ENCODE measurements at places on chromosomes 12 and 14. TPM values are rescaled to one million over a fixed set of nuclear protein-coding genes. Genes with fewer than 3 reads are reported as not detected.

DNA sequence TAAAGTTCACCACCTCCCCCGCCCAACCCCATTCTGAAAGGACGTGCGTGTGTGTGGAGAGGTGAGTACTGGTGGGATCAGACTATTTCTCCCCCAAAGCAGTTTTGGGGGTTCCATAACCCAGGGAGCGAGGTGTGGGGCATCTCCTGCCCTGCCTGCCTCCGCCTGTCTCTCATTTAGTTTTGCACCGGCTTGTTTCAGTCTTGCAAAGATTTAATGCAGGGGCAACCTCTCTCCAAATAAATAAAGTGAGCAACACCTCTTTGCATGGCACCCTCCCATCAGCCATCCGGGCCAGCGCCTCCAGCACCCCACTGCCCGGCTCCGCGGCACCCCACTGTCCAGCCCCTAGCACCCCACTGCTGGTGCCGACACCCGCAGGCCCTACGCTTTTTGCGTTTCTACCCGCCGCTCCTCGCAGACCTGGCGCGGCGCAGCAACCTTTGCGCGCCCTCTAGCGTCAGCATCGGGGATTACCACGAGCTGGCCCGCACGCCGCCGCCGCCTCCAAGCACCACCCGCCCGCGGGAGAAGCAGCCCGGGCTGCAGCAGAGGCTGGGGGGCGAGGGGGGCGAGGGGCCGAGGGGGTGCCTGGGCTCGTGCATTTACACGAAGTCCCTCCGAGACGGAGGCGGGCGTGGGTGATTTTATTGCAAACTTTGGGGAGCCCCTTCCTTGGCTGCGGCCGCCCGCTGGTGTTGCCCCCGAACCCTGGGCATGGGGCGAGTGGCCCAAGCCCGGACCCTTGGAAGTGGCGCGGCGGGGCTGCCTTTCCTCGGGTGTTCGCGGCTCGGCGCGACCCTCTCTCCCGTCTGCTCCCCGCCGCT lies 55.8 kb upstream of the VRK1 start:
- peak; percentile 61 for DNase-seq

- DNase-seq: no peak
Measured at GRCh38 chr12:63804746-63805145, 25.0 kb downstream of the RXYLT1 start.

DNA sequence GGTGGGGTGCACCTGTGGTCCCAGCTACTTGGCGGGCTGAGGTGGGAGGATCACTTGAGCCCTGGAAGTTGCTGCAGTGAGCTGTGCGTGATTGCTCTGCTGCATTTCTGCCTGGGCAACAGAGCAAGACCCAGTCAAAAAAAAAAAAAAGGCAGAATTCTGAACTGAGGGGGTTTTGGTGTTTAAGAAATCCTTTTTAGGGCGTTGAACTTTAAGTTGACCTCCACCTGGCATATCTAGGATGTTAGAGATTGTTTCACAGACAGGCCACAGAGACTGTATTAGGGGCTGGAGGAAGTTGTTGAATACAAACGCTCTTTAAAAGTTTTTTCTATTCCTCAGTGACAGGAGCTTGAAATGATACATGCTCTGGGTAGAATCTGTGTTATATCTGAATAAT lies 60.5 kb downstream of the FBXW8 start:
- no peak for DNase-seq

GRCh38 chr14:67373347-67373746 lies 13.2 kb downstream of the EIF2S1 start:
- no peak for DNase-seq

DNA sequence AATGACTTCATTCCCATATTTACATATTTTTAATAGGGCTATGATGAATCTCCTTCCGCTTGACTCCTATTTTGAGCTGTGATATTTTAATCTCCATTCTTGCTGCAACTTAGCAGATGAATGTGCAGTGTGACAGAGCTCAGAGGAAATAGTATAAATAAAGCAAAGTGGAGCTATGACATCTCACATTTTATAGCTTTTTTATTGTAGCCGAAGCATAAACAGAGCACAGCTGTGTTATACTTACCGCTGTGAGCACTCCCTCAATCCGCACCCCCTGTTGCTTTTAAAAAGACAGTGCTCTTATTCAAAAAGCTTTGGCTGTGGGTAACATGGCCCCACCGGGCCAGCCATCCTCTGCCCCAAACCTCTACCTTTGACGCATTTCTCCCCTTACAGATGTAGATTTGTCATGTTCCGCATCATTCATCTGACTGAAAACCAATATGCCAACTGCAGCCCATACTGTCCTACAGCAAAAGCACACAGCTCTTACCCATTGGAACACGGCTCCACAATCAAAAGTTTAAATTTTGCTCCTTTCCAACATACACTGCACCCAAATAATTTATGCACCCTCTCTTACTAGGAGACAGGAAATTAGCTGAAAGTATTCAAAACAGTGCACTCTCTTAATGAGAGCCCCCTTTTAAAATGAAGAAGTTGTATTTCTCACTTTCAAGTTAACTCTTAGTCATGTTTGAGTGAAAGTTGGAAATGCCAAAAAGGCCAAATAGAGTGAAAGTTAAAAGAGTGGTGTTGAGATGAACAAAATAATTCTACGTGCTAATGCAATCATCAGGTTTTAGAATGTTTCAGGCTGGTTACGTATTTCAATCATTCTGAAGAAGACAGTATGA lies 429.3 kb upstream of the SOX5 start:
- no peak for DNase-seq

GRCh38 chr14:97109234-97109633 lies 312.1 kb downstream of the VRK1 start:
- DNase-seq: no peak

GRCh38 chr14:102154821-102155549 lies 15.3 kb downstream of the WDR20 start:
- no peak for DNase-seq

- no peak for DNase-seq
Measured at GRCh38 chr14:79442786-79443185, 768.5 kb downstream of the DIO2 start.

GRCh38 chr14:37098132-37098531 lies 74.3 kb downstream of the SLC25A21 start:
- no peak for DNase-seq

DNA sequence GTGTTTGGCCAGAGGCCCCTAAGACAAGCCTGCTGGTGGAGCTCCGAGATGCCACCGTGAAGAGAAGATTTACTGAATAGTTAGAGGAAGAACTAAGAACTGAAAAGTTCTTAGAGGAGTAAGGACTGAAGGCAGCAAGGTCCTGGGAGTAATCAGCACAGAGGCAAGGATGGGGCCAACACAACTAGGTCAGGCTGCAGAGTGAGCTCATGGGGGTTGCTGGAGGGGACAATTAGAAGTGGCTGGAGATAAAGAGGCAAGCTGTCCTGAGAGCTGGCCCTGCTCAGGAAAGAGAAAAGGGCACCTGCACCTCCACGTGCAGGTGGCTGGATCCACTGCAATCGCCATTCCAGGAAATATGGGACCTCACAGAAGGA lies 52.7 kb downstream of the NFKBIA start:
- no peak for DNase-seq

DNA sequence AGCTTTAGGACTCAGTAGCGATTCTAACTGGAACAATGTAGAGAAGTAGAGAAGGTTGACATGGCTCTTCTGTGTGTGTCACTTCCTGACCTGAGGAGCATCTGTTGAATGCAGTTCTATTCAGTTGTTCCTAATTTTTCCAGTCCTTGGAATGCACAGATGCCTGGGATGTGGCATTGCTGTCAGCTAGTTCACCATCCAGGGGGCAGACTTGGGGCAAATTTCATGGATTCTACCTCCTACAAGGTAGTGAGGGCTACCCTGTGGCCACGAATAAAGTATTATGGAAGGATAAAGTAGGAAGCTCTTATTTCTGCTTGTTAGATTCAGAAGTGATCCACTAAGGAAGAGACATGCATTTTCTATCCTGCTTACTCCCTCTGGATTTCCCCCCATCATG lies 74.4 kb upstream of the GPATCH2L start:
- DNase-seq: no peak

- DNase-seq: no peak
Measured at GRCh38 chr14:45284802-45285201, 31.8 kb upstream of the MIS18BP1 start.

DNA sequence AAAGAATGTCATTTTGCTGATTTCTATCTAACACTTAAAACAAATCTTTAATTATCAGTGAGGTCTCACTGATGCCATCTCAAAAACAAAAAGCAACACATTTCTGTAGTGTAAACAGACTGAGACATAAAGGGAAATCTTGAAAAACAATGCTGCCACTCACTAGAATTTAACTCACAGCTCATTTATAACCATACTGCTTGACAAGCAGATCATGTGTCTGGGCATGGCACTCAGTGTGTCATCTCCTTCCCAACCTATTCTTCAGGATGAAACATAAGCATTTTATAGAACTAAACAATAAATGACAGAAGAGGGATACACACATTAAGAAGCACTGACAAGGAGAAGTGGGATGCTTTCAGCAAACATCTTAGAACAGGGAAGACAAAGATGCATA lies 22.4 kb downstream of the ATF7 start:
- no peak for DNase-seq

GRCh38 chr12:65522956-65523860 lies 244.7 kb downstream of the MSRB3 start:
- no peak for DNase-seq

- DNase-seq: no peak
Measured at GRCh38 chr12:6235906-6236640, 35.9 kb downstream of the CD9 start.

- DNase-seq: no peak
Measured at GRCh38 chr14:92958373-92959188, 35.6 kb downstream of the CHGA start.

- DNase-seq: no peak
Measured at GRCh38 chr14:105912641-105913180, 386.3 kb downstream of the TMEM121 start.

- no peak for DNase-seq
Measured at GRCh38 chr12:46382408-46382963, 9.9 kb upstream of the SLC38A2 start.

DNA sequence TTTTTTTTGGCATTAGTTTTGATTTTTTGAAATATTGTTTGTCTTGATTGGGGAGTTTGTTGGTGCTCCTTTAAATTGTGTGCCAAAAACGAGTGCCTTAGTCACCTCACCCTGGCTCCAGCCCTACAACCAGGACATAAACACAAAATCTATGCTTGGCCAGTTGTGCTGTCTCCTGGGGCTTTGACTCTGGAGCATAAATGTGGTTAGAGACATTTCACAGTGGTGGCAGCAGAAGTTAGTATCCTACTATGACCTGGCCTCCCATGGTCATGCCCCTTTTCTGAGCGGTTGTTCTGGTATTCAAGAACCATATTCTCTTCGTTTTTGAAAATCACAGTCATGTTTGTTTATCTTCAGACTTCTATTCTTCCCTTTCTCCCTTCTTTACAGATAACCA lies 70.7 kb upstream of the PSMA6 start:
- DNase-seq: no peak

- DNase-seq: peak; percentile 76
Measured at GRCh38 chr14:94936401-94936892, 166.5 kb upstream of the GSC start.

GRCh38 chr12:215116-215515 lies 1.2 kb upstream of the SLC6A12 start:
- no peak for DNase-seq

DNA sequence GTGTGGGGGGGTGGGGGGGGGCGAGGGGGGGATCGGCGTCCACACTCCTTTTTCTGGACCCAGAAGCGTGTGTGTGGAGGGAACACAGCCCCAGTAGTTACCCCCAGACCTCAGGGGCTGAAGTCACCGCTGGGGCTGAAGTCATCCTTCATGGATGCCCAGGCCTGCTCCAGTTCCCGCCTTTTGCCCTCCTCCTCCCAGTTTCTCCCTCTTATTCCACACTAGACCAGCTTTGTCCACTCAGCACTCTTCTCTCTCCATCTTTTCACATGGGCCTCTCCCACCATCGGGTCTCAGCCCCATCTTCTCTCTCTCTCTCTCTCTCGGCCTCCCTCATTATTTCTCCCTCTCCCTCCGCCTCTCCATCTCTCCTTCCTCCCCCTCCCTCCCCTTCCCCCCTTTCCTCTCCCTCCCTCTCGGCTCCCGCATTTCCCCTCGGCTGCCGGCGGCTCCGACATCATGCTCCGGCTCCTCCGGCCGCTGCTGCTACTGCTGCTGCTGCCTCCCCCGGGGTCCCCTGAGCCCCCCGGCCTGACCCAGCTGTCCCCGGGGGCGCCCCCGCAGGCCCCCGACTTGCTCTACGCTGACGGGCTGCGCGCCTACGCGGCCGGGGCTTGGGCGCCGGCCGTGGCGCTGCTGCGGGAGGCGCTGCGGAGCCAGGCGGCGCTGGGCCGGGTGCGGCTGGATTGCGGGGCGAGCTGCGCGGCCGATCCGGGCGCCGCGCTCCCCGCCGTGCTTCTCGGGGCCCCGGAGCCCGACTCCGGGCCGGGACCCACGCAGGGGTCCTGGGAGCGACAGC lies at the start of gene P3H3:
P3H3 (plus strand) TSS at position 426 of the 799 bp plus-strand sequence; CDS start at position 460, 34 bp downstream.
- no peak for DNase-seq

- DNase-seq: no peak
Measured at GRCh38 chr12:121893961-121894460, 5.4 kb downstream of the PSMD9 start.

DNA sequence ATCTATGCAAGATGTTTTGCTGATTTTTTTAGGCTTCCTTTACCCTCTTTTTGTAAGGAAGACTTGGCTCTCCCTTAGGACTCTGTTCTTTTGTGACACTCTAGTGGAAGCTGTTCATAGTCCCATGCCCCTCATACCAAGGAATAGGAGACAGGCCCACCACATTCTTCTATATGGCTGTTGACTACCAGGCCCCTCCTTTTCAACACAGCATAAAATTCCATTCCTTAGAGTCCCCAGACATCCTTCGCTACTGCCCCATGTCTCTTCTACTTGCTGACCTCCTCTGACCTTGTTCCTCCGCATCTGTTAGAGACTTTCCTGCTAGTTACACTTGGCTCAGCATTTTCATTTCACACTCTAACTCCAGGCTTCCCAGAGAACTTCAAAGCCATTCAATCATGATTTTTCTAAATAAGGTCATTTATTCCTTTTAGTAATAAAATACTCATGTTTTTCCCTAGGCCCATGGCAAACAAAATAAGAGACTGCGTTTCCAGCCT lies 9.7 kb downstream of the PIK3C2G start:
- DNase-seq: no peak

DNA sequence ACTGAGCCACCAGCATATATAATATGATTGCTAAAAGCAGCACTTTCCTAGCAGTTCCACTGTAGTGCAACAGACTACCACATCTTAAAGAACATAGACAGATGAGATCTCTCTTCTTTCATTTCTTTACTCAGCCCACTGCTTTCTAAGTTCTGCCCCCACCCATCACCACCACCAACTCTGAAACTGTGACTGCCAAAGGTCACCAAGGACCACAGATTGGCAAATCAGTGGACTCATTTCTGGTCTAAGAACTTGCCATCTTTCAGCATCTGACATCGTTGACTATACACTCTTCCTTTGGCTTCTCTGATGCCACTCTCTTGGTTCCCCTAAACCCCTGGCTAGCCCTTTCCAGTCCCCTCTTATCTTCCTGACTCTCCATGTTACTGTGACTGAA lies 38.4 kb downstream of the IFNG start:
- DNase-seq: no peak

Gene GPRC5D
- total RNA-seq: 0.47 TPM

Gene ZBTB25
- total RNA-seq: 23.8 TPM

Gene CNTN1
- 11.7 TPM for total RNA-seq

Gene POP5
- 54.6 TPM for total RNA-seq

Gene C12orf60
- total RNA-seq: 0.99 TPM

Gene SLC5A8
- total RNA-seq: not detected

Data from ureter (tissue), 1 donor.